ENCODE measurements at places on chromosomes 5 and 9.

DNA sequence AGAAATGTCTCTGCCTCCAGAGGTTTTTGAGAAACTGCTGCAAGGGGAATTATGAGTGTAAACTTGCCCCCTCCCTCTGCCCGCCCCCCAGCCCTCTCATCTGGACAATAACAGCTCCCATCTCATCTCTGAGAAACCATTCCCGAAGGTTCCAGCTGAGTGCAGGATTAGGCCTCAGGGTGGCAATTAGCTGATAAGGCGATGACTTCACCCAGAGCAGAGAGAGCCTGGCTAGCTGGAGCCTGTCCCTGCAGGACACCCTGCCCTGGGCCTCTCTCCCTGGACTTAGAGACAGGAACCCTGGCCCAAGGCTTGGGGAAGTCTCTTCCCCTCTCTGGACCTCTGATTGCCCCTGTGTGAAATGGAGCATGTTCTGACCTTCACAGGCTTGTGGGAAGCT, 45.7 kb upstream of the HAND1 start:
- no peak for DNase-seq

DNA sequence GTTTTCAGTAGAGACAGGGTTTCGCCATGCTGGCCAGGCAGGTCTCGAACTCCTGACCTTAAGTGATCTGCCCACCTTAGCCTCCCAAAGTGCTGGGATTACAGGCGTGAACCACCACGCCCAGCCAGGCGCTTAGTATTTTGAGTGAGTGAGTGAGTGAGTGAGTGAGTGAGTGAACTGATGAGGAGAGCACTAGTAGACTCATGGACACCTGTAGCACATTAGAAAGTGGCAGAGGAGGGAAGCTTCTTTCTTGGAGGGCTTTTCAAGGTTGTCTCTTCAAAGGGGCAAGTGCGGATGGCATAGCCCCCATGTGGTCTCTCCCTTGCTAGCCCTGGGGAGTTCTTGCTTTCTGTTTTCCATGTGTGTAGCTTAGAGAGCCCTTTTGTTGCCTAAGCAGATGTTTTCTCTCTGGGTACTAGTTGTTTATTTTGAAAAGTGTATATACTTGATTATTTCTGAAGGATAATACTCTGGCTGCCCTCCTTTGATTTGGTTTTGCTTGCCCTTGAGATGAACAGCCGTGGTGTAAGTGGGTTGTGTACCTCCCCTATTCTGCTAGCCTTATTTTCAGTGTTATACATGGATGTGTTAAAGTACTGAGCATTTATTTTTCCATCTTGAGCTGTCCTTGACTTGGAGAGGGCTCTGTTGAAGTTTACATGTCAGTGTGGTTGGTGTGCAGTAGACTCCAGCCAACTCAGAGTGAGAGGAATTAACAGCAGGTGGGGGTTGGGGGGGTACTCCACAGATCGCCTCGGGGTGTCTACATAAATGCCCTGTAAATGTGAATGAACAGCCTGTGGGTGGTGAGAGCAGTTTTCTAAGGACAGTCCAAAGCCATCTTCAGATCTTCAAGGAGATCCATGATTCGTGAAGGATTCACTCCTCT, 35.5 kb downstream of the PRRC2B start:
- DNase-seq, result no peak

- DNase-seq, result no peak
Observed at GRCh38 chr9:92964607-92965060, 17.3 kb downstream of the FGD3 start.

GRCh38 chr5:124906339-124907097, 160.1 kb upstream of the ZNF608 start:
- DNase-seq, result no peak

- no peak for DNase-seq
Observed at GRCh38 chr9:124457079-124457886, 7.0 kb downstream of the ADGRD2 start.

- peak; percentile 78 for DNase-seq
Observed at GRCh38 chr9:89532478-89532877, 34.6 kb upstream of the SEMA4D start.

DNA sequence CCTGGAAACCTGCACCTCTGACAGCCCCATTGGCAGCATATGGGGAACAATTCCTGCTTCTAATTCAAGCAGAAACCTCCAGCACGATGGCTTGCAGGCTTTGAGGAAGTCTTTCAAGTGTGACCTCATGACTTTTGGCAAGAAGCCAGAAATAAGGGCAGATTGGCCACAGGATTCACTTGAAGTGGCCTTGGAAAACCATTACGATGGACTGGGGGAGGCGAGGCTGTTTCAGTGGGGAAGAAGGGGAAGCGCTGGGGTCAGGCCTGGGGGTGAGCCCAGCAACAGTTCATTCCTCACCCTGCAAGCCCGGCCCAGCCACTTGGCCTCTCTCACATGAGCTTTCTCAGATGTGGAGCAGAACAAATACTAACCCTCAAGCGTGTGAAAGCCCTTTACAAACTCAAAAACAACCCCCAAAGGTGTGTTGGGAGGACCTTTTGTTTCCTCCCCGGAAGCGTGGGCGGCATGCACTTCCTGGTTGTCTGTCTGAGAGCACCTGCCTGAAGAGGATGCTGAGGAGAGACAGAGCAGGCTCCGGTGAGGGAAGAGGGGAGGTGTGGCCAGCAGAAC, 26.9 kb upstream of the EEIG1 start:
- DNase-seq, result peak; percentile 98

- DNase-seq, result no peak
Observed at GRCh38 chr9:116733010-116733641, 46.0 kb downstream of the TRIM32 start.

DNA sequence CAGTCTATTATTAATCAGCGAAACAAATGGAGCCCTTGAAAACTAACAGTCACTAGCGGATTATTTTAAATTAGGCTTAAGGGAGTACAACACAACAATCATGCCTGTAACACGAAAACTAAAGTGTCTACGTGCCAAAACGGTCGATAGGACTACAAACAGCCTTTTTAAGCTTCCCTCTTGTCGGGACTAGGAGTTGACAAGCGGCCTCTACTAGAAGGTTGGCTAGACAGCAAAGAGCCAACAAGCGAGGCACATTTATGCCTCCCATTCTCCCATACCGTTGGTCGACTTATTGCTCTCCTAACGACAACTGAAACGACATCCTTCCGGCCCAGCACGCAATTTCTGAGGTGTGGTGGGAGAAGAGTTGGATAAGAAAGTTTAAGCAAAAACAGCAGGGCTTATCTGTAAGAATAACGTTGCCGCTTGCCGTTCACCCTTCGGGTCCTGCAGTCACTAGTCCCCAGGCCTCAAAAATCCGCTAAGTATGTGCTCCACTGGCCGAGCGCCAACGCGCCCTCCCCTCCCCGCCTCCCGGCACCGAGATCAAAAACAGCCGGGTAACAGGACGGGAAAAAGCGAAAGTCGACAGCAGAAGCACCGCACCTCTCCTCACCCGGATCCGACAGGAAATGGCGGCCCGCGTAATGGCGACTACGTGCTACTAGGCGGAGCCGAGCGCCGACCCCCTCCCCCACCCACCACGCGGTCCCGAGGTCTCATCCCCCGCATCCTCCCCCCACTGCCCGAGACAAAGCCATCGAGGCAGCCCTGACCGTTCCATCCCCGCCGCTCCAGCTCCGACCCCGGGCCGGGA, 813 bp downstream of the HNRNPK start:
- DNase-seq, result peak; percentile 92

GRCh38 chr5:145467446-145467845, 367.7 kb downstream of the PRELID2 start:
- DNase-seq, result no peak

- no peak for DNase-seq
Observed at GRCh38 chr9:10251490-10251889, 361.3 kb downstream of the PTPRD start.

DNA sequence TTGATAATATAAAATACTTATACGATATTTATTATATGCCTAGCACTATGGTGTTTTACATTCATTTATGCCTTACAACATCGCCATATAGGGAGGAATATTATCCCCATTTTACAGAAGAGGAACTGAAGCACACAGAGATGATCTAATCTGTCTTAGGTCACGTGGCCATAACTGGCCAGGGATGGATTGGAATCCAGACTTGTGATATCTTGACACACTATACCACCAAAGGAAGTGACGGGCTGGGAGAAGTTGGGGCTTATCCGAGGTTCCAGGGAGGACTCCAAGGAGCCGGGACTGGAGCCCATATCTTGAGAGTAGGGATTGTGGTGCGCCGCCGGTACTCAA, 129.8 kb downstream of the TMEM174 start:
- DNase-seq, result no peak

DNA sequence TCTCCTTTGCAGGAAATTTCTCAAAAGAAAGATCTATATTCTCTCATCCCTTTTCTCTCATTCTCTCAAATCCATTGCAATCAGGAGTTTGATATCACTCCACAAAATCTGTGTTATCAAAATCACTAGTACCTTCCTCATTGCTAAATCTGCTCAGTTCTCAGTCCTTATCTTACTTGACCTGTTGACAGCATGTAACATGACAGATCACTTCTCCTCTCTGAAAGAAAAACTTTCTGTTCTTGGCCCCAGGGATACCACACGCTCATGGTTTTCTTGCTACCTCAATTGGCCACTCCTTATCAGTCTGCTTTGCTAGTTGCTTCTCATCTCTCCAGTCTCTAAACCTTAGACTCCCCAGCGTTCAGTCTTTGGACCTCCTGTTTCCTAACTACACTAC, 22.1 kb downstream of the SRP19 start:
- no peak for DNase-seq

- DNase-seq, result no peak
Observed at GRCh38 chr5:128158342-128158741, 74.8 kb downstream of the SLC12A2 start.

- DNase-seq, result peak; percentile 68
Observed at GRCh38 chr5:90264689-90265544, 144.6 kb downstream of the CETN3 start.

DNA sequence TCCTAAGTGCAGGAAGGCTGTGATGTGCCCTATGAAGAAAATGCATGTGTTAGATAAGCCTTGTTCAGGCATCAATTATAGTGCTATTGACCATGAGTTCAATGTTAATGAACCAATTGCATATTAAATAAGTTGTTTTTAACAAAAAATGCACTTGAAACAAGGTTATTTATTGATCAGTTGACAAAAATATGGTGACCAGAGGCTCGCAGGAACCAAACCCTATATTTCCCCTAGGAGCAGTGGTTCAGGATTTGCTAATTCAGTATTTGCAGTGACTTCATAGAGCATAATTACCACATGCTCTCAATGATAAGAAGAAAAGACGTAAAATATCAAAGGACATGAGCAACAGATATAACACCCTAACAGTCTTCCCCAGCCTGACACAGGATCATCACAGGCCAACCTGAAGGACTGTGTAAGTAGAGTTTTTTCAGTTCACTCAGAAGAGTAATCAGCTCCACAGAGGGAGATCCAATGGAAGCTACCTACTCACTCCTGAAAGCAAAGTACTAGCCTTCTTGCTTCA, 92.3 kb downstream of the SEMA5A start:
- DNase-seq, result no peak

- no peak for DNase-seq
Observed at GRCh38 chr5:52132053-52132452, 655.7 kb upstream of the ITGA1 start.

DNA sequence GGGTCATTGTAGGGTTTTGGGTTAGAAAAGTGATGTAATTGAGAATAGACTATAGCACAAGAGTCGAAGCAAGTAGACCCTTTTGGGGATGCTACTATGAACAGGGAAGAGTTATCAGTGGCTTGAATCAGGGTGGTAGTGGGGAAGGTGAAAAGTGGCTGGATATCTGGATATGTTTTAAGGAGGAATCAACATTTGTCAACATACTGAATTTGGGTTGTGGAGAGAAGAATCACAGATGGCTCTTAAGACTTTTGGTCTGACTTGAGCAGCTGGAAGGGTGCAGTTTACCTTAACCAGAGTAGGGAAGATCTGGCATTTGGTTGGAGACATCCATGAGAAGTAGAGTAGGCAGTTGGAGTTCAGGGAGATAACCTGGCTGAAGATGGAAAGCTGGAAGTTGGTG, 38.5 kb upstream of the FCHO2 start:
- no peak for DNase-seq

DNA sequence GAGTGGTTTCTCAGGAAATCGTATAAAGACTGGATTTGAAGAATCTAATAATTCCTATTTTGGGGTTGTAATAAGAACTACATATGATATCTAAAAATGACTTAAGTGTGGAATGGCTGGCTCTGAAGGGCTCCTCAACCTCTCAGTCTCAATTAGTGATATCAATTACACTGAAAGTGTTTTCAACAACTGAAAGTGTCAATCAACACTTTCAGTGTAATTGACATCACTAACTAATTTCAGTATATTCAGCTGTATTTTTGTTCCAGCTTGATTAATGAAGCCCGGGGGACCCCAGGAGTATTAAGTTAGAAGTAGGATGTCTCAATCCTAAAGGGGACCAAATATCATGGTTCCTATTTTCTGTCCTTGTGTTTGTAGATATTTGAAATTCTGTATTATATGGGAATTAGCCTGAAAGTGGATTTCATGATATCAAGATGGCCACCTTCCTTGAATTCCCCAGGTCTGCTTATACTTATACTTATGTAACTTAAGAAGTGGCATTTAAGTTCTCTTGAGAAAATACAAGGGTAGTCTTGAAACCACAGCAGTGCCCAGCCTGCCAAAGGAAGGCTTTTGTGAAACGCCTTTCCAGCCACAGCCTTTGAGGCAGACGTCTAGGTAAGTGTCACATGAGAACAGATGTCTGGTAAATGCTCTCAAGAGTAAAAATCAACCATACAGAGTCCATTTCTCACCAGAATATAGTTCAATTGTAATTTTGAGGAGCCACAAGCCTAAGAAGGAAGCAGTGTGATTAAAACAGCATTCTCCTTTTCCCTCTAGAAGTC, 4.6 kb downstream of the BASP1 start:
- no peak for DNase-seq

GRCh38 chr5:8954801-8955200, 591.1 kb downstream of the SEMA5A start:
- no peak for DNase-seq

DNA sequence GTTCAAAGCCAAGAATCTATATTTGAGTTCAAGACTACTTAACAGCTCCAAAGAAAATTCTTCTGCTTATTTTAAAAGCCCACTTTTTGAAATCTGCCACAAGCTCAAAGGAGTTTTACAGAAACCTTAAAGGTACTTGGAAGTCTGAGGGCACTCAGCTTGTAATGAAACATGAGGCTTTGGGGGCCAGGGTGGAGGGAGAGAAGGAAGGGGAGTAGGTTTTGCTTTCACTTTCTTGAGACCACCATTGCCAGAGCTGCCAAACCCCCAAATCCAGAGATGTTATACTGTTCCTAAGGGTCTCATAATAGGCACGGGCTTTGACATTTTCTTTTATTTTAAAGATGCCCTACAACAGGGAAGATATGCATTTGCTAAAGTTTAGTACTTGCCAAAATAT, 42.6 kb upstream of the TNFAIP8 start:
- peak; percentile 34 for DNase-seq
